ENCODE measurements at places on chromosomes 5 and 9.

DNA sequence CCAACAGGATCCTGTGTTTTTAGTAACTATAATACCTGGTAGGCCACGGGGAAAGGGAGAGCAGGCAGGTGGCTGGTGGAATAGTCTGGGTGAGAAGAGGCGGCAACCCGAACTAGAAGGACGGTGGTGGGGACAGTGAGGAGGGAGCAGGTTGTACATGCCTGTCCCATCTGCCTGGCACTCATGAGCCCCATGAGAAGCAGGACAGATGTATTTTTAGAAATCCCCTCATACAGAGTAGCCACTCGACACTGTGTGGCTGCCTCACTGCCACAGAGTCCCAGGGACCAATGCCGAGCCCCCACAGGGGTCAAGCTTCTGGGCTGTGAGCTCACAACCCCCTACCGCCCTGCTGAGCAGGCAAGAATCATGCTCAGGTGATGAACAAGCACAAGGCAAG, 136.6 kb downstream of the SEC61B start:
- no peak for DNase-seq

GRCh38 chr5:179860301-179860700, 1.7 kb upstream of the MRNIP start:
- no peak for DNase-seq

DNA sequence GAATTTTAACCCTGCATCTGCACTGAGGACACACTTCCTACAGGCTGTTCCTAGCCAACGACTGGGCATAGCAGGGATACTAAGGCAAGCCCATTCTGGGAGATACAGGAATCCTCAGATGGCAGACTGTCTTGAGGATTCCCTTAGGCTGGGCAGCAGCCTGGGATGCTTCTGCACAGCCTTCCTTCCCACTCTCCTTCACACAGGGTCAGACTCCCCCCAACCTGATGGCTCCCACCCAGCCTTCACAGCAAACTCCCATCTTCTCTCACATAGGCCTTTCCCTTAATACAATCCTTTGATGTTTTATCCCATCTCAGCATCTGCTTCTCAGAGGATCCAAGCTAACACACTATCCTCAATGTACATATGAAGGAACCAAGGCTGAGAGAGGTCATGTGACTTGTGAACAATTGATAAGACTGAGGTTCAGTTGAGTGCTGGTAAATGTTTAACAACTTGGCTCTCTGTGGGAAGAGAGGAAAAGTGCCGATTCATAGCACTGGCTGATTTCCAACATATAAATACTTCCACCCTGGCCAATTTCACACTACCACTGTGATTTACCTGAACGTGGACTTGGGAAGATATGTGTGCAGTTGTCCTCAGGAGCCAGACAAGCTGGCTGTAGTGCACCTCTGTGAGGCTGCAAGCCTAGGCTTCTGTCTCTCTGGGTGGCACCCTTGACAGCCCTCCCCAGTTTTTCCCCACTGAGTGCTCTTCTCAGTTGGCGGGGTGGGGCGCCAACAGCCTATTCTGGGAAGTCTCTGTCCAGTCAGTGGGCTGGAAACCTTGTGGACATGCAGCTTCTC, 120.2 kb upstream of the TRIM32 start:
- DNase-seq: no peak

DNA sequence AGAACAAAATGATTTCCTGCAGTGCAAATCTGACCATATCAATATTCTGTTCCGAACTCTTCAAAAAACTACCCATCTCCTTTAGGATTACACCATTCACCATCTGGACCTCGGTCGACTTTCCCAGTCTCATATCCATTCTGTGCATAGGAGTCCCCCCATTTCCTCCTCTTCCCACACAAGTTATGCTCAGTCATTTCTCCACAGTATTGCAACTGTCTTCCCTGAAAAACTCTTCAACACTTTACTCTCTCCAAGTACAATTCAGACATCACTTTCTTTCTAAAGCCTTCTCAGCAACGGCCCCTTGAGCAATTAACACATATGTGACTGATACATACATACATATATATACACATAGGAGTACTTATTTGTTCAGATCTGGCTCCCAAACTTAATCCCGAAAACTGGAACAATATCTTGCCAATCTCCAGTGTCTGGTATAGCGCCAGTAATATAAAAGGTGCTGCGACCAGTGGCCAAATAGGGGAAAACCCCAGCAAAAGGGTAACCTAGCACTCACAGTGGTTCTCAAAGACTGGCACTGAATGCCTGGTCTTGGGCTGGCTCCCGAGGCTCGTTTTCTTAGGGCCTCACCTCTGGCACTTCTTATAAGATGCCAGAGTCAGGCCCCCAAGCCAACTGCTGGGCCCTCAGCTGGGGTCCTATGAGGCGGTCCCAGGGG, 629 bp downstream of the ZBTB26 start:
- DNase-seq: no peak

Measured in SK-N-DZ (cell line).